ENCODE measurements at places on chromosomes 13 and 19. TPM values are rescaled to one million over a fixed set of nuclear protein-coding genes. Genes with fewer than 3 reads are reported as not detected.

GRCh38 chr13:109412283-109412901 lies 374.0 kb downstream of the IRS2 start:
- H3K36me3 ChIP-seq, result no peaks in the 10 kb centered on the region
- no peak for DNase-seq
- H3K27ac ChIP-seq, result no peak overlapping the region
- no peak overlapping the region for H3K4me3 ChIP-seq
- H3K27me3 ChIP-seq, result no peaks in the 10 kb centered on the region
- no peaks in the 10 kb centered on the region for H3K4me1 ChIP-seq

DNA sequence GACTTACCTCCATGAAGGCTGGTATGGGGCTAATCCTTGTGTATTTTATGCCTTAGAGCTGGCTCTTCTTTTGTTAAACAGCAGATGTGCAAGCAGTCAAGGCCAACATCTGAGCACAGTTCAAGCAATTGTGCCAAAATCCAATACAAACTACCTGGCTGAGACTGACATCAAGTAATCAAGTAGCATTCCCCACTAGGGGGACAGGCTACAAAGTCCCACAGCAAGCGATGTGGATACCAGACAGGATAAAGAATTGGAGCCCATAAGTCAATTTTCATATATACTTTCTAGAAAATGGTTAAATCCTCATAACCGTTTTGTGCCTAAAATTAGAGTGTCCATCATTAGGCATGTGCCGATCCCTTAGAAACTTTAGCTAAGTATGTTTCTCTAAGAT lies 675.8 kb downstream of the DIAPH3 start:
- H3K4me1 ChIP-seq, result no peaks in the 10 kb centered on the region
- H3K27ac ChIP-seq, result no peak overlapping the region
- no peak overlapping the region for H3K4me3 ChIP-seq
- H3K27me3 ChIP-seq, result no peaks in the 10 kb centered on the region

DNA sequence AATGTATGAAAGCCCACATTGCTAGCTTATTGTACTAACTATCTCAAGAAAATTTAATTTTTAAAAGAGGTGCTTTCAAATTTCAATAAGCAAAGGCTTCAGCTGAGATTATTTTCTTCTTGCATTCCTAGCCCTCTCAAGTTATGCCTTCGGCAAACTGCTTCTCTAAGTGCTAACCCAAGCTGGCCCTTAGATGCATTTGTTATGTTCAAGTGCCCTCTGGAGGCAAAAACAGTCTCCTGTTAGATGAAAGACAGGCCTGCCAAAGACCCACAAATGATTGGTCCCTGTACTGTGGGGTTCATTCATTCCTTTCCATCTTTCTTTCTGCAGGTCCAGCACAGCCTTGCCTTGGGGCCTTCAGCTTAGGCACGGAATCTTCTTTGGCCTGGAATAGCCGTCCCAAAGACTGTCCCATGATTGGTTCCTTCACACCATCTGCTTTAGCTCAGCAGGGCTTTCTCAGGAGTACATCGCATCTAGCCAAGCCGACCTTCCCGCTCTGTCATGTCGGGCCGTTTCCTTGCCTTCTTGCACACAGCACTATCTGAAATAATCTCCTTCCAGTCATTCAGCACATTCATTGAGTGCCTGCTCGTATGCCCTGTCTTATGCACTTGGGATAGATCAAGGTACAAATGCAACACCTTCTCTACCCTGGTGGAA lies 26.4 kb upstream of the TPTE2 start:
- H3K27ac ChIP-seq, result peak overlapping the region; percentile 63
- H3K36me3 ChIP-seq, result no peaks in the 10 kb centered on the region
- peaks cover 6% of the 10 kb centered on the region for H3K27me3 ChIP-seq
- no peak for DNase-seq
- peaks cover 5% of the 10 kb centered on the region for H3K4me1 ChIP-seq
- H3K4me3 ChIP-seq, result no peak overlapping the region

Gene ZNF432
- 12.9 TPM for total RNA-seq

DNA sequence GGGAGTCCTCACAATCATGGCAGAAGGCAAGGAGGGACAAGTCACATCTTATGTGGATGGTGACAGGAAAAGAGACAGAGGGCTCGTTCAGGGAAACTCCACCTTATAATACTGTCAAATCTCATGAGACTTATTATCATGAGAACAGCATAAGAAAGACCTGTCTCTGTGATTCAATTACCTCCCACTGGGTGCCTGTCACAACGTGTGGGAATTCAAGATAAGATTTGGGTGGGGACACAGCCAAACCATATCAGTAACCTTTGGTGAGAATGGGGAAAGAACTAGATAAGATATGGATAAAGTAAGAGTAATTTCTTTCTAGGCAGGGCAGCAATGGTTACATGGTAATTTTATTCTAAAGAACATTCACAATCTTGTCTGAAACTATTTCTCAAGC lies 344.9 kb upstream of the KLF12 start:
- H3K4me1 ChIP-seq, result no peaks in the 10 kb centered on the region
- H3K4me3 ChIP-seq, result no peak overlapping the region
- DNase-seq, result no peak
- no peaks in the 10 kb centered on the region for H3K36me3 ChIP-seq
- H3K27me3 ChIP-seq, result no peaks in the 10 kb centered on the region

Gene CCDC169
- total RNA-seq, result not detected

Data from T-cell (primary cell).